Stromal cell of bone marrow (primary cell): ENCODE measurements at places on chromosomes 7 and 10.

- no peak for DNase-seq
Observed at GRCh38 chr7:123275036-123275753, 75.4 kb upstream of the SLC13A1 start.

DNA sequence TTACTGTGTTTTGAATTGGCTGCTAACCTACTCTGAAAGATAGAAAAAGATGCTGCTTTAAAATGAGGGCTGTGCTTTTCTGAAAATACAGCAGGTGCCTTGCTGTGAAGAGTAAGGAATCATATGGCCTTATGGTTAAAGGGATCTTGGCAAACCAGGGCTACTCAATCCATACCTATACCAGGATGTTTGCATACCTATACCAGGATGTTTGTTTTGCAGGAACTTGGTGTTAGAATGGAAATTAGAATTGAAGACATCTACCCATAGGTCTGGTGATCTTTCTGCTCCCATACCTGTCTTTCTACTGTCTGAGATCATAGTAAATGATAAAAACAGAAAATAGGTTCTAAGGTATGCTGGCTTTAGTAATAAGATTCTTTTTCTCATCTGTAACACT, 200.2 kb upstream of the C7orf33 start:
- no peak for DNase-seq

GRCh38 chr7:23055582-23056178, 41.8 kb upstream of the HYCC1 start:
- peak; percentile 43 for DNase-seq

GRCh38 chr10:114283535-114284234, 44.6 kb downstream of the VWA2 start:
- DNase-seq: no peak

DNA sequence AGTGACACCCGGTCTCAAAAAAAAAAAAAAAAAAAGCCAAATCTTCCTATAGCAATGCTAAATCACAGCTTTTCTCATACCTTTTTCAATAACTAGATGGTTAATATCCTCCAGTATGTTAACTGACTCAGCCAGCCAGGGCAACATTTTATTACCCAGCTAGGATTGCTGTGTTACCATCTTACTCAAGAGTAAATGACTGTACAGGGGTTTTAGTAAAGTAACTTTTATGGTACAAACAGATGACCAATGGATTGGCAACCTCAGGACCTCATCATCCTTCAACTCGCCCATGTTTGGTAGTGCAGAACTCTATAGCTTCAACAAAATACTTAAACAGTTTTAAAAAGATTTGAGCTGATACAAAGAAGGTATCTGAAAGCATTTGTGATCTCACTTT, 59.5 kb downstream of the HBP1 start:
- DNase-seq: peak; percentile 44

DNA sequence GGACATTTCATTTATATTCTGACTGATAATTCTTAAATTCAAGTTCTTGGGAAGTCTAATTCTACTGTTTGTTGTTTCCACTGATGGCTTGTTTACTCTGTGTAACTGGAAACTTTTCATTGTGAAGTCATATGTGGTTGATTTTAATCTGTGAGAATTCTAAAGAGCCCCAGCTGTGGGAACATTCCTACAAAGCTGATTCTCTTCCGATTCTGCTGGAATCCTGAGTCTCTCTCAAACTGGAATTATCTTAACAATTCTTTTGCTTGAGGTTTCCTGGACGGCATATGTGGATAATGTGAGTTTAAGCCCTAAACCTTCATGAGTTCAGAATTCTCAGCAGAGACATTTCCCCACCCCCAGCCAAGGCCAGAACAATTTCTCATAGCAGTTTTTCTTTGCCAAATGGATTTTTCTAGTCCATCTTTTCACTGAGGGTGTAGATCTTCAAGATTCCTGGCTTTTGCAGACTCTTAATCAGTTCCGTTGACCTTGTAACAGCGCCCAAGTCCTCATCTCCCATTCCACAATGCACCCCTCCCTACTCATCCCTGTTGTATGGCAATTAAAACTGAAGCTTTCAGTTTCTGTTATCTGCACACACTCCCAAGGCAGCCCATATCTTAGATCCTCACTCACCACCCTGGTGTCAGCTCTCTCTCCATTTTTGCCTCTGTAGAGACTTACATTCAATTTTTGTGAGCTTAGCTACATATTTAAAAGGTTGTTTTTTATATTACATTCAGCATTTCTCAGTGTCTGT, 37.6 kb downstream of the GRM8 start:
- DNase-seq: no peak

GRCh38 chr7:104723001-104723400, 291.0 kb upstream of the KMT2E start:
- no peak for DNase-seq

DNA sequence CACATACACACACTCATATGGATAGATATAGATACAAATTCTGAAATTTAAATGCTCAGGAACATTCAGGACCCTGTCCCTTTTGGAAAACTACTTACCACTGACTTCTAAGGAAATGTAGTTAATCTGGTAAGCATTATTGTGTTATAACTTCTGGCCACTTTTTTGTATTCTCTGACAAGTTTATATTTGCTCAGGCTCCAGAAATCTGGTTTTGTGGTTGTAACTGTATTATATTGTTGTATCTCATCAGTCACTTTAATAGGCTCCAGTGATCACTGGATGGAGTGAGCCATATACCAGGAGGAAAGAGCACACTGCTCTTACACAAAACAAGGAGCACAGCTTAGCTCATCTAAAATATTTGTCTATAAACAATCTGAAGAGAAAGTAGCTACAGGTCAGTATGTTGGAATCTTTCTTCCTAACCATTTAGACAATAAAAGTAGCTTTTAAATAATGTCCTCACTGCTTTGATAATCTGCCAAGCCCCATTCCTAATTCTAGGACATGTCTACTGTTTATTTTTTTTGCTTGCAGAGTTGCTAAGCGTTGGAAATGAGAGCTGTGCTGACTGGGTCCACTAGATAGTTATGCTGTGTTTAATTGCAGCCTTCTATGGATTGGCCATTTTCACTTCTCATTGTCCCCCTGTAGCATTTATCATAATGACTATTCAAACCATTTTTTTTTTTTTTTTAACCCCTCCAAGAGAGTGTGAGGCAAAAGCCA, 43.8 kb downstream of the SMNDC1 start:
- no peak for DNase-seq

- no peak for DNase-seq
Observed at GRCh38 chr7:128917122-128917521, 6.6 kb upstream of the KCP start.

GRCh38 chr7:936386-937054, 18.0 kb downstream of the ADAP1 start:
- DNase-seq: no peak
